ENCODE measurements at places on chromosomes 3 and 15. TPM values are rescaled to one million over a fixed set of nuclear protein-coding genes. Genes with fewer than 3 reads are reported as not detected.

DNA sequence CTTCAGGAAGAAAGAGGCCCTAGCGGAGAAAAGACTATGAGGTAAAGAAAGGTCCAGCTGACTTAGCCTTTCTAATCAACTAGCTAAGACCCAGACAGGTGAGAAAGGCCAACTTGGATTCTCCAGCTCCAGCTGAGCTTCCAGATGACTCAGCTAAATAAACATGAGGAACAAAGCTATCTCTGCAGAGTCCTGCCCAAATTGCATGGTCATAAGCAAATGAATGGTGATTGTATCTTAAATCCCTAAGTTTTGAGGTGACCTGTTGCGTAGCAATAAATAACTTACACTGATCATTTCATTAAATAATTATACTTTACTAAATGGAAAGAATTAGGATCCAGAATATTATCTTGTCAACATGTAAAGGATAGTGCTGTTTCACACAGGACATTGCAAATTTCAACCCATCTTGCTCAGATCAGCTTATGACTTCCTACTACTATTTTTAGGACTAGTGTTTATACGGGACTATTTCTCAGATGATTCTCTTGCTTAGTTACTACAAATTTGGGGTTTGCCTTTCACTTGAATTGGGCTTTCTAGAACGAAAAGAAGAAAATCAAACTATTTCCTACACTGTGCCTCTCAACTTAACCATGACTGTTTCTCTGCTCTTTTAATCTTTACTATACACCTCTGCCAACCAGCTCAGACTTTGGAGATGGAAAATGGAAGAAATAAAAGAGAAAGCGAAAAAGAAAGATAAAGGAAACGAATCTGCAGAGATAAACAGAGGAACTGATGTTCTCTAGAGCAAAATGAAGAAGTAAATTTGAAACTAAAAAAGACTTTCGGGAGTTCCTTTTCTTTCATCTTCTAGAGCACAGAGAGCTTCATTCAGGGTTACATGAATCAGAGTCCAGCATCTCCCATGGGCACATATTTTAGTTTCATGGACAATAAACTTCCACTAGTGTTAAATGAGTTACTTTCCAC, 6.6 kb upstream of the ADGRG7 start:
- H3K27me3 ChIP-seq = no peaks in the 10 kb centered on the region
- no peaks in the 10 kb centered on the region for H3K36me3 ChIP-seq
- peak overlapping the region; percentile 82 for H3K27ac ChIP-seq
- H3K4me3 ChIP-seq = peak overlapping the region; percentile 73
- H3K4me1 ChIP-seq = peaks cover 18% of the 10 kb centered on the region
- DNase-seq = peak; percentile 33

DNA sequence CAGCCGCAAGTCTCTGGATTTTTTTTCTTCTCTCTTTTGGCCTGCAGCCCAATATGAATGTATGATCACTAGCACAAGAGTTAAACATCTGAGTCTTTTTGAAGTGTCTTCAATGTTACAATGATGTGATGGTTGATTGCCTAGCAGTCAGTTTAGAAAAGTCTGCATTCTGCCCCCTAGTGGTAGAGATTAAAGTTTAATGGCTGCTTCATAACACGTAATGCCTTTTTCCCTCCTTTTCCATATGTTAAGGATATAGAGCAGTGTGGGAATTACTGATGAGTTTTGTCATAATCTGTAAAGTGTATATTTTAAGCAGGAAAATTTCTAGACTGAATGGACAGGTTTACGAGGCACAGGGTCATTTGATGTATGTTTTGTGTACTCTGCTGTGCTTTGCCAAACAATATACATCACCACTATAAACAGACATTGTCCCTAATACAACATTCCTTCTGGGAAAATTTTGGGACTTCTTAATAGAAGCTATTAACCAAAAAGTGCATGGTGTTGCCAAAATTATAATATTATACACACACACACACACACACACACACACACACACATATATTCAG, 1038.5 kb upstream of the NR2F2 start:
- peak; percentile 5 for DNase-seq
- H3K27ac ChIP-seq = no peak overlapping the region
- no peaks in the 10 kb centered on the region for H3K4me1 ChIP-seq
- no peak overlapping the region for H3K4me3 ChIP-seq

GRCh38 chr15:50786871-50787270, 21.4 kb upstream of the SPPL2A start:
- H3K36me3 ChIP-seq = no peaks in the 10 kb centered on the region
- no peaks in the 10 kb centered on the region for H3K4me1 ChIP-seq
- no peak overlapping the region for H3K4me3 ChIP-seq
- DNase-seq = no peak

- no peak overlapping the region for H3K4me3 ChIP-seq
- no peaks in the 10 kb centered on the region for H3K36me3 ChIP-seq
- H3K27me3 ChIP-seq = no peaks in the 10 kb centered on the region
- DNase-seq = no peak
- peaks cover 15% of the 10 kb centered on the region for H3K4me1 ChIP-seq
Measured at GRCh38 chr3:174620138-174620537, 239.0 kb upstream of the NAALADL2 start.

- no peak overlapping the region for H3K27ac ChIP-seq
- H3K36me3 ChIP-seq = no peaks in the 10 kb centered on the region
- H3K4me3 ChIP-seq = no peak overlapping the region
- DNase-seq = no peak
Measured at GRCh38 chr3:194306771-194307640, 44.1 kb downstream of the CPN2 start.

DNA sequence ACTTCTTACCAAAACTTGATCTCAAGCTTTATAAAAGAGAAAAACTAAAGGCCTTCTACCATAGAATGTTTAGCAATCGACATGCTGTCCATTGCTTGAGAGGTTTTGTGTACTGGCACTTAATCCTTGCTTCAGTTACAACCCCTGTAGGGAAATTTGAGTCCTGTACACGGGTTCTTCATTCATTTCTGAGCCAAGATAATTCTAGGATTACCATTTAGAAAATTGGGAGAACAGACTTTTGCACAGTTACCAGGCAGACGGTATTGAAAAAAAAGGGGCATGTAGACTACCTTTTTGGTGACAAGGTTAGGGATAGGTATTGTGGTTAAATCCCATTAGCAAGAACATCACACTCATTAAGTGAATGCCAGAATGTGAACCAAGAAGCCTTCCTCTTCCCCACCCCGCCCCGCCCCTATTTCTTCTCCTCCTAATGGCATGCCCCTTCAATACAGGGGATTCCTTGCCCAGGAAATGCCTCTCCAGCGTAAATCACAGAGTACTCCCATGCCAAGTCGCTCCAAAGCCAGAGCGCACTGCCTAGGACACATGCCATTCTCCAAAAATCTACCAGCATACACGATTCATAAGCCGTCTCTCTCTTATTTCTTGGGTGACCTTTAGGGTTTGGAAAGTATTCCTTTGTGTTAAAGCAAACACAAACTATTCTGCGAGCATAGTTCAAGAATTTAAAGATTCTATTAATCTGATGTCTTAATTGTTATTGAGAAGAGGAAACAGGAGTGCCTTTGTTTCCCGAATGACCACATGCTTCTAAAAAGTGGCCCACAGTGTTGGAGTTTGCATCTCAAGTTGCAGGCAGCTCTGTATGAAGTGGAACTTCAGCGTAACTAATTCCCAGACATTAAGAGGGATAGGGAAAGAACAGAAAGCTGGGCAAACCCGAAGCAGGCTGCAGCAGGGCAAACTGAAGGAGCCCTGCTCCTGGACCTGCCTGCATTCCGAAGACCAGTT, 164.0 kb upstream of the NR2F2 start:
- no peak for DNase-seq
- no peaks in the 10 kb centered on the region for H3K36me3 ChIP-seq
- no peaks in the 10 kb centered on the region for H3K4me1 ChIP-seq
- no peak overlapping the region for H3K27ac ChIP-seq
- no peaks in the 10 kb centered on the region for H3K27me3 ChIP-seq

DNA sequence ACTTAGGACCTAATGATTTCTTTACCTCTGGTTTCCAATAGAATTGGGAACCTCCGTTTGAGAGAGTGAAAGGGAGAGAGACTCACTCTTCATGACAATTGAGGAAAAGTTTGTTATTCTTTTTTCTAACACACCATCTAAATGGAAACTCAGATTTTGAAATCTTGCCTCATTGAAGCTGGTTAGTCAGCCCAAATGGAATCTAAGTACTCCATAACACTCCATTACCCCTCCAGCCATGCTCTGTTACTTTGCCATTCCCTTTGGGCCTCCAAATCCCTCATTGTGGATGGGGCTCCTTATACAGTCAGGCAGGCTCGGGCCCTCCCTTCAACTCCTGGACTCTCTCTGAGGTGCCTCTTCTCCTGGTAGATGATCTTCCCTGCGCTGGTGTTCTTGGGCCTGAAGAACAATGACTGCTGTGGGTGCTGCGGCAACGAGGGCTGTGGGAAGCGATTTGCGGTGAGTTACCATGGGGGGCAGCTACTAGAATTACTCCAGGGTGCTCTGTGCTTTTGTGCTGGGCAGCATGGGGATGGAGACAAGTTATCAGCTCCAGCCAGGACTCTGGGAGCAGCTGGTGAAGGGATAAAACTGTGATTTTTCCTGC, 1.1 kb downstream of the TM4SF4 start:
- H3K4me3 ChIP-seq = no peak overlapping the region
- DNase-seq = no peak
- H3K36me3 ChIP-seq = no peaks in the 10 kb centered on the region
- peaks cover 81% of the 10 kb centered on the region for H3K4me1 ChIP-seq

DNA sequence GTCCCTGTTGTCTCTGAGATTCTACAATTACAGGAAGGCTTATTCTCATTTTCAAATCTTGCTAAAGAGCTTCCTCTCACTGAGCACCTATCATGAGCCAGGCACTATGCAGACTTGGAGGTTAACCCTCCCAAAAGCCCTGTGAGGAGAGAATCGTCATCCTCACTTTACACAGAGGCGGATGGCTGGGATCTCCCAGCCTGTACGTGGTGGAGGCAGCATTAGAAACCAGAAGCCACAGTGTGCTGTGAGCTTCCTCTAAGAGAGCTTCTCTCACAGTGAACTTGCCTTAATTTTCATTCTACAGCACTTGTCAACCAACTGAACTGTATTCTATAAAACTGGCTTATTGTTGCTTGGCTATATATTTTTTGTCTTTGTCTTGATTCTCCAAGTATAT, 6.1 kb upstream of the DGKG start:
- H3K4me3 ChIP-seq = no peak overlapping the region
- peak overlapping the region; percentile 17 for H3K27ac ChIP-seq
- H3K4me1 ChIP-seq = peaks cover 72% of the 10 kb centered on the region
- no peaks in the 10 kb centered on the region for H3K36me3 ChIP-seq

DNA sequence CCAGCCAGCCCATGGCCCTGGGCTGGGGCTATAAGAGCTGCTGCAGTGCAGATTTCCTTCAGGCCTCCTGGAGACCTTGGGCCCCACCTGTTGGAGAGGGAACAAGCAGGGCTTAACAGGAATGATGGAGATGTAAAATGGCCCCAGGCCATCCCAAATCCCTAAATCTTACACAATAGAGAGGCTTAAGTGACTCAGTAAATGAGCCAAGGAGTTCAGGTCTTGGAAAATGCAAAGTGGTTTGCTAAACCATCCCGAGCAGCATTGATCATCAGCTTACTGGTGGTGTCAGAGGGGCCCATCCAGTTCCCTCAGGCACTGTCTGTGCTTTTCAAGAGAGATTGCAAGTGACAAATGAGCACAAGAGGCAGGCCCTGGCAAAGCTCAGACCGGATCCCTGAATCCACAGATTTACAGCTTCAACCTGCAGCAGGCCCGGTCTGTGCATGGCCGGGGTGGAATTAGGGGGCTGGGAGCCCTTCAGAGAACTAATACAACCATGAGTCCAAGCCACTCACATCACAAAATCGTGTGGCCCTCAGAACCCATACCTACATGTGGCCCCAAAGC, 325.4 kb downstream of the UACA start:
- no peak overlapping the region for H3K4me3 ChIP-seq
- peaks cover 36% of the 10 kb centered on the region for H3K4me1 ChIP-seq
- H3K36me3 ChIP-seq = no peaks in the 10 kb centered on the region
- no peak overlapping the region for H3K27ac ChIP-seq
- no peaks in the 10 kb centered on the region for H3K27me3 ChIP-seq
- no peak for DNase-seq

DNA sequence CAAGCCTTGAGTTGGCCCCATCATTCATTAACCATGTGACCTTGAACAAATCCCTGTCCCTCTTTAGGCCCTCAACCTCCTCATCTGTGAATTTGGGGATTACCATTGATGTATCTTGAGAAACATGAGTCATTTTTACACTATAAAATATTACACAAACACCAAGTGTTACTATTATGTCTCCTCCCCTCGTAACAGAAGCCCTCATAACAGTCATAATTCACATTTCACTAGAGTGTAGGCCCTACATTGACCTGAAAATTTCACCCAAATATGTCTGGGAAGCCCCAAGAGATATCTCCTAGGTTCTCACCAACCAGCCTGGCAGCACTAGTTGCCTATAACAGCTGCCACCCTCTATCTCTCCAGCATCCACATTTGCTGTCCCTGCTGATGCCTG, 15.8 kb upstream of the SLC6A1 start:
- DNase-seq = no peak
- no peaks in the 10 kb centered on the region for H3K36me3 ChIP-seq
- H3K27ac ChIP-seq = no peak overlapping the region
- H3K4me1 ChIP-seq = no peaks in the 10 kb centered on the region
- no peak overlapping the region for H3K4me3 ChIP-seq

- no peak overlapping the region for H3K27ac ChIP-seq
- no peaks in the 10 kb centered on the region for H3K36me3 ChIP-seq
- H3K4me1 ChIP-seq = no peaks in the 10 kb centered on the region
- DNase-seq = no peak
- H3K4me3 ChIP-seq = no peak overlapping the region
Measured at GRCh38 chr15:71341811-71342550, 226.7 kb downstream of the THSD4 start.

- H3K27ac ChIP-seq = no peak overlapping the region
- no peaks in the 10 kb centered on the region for H3K36me3 ChIP-seq
- H3K27me3 ChIP-seq = no peaks in the 10 kb centered on the region
- H3K4me3 ChIP-seq = no peak overlapping the region
Measured at GRCh38 chr15:84151205-84151931, 84.2 kb upstream of the GOLGA6L4 start.

DNAH12 gene
- polyA plus RNA-seq = not detected

SPINK8 gene
- polyA plus RNA-seq = not detected

OSBPL10 gene
- polyA plus RNA-seq = 0.18 TPM
